Heart left ventricle (tissue), 16 donors: ENCODE measurements at places on chromosomes 12 and 14.

DNA sequence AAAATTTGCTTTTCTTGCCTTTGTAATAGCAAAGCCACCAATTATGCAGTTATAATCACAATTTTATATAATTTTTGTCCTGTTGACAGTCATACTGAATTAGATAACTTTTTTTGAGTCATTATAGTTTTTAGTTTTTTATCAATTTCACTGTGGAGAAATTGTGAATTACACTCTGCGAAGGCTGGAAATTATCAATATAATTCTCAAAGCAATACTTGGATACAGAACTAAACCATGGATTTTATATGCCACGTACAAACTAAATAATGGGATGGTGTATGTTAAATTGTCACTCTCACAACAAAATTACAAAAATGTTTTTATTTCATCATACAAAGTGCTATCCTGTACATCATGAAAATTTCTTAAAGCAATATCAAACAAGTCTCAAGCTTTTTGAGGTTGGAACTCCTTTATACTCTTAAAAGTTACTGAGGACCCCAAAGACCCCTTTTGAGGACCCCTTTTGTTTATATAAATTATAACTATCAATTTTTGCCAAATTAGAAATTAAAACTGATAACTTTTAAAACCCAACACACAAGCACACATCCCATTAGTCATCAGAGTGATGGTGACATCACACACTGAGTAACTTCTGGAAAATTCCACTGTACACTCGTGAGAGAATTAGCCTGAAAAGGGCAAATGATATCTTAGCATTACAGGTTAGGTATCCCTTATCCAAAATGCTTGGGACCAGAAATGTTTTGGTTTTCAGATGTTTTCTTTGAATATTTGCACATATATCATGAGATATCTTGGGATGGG, 19.8 kb upstream of the AQP2 start:
- DNase-seq = no peak

DNA sequence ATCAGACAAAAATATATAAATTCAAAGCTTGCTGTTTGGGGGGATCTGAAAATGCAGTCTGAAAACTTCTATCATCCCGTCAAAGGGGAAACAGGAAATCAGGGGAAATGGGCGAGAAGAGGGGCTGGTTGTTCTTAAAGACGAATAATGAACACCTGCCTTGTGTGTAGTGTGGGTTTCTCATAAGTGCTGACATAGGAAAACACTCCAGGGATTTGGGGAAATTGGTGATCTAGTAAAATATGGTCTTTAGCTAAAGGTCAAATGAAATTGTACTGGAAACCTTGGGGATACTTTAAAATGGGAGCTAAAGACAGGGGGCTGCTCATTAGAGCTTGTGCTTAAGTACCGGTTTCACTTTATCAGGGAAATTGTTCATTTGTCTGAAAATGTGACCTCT, 39.6 kb upstream of the PIK3C2G start:
- no peak for DNase-seq

- no peak for DNase-seq
These were observed 29.8 kb downstream of the ADGRD1 start for GRCh38 chr12:130983328-130984017.

DNA sequence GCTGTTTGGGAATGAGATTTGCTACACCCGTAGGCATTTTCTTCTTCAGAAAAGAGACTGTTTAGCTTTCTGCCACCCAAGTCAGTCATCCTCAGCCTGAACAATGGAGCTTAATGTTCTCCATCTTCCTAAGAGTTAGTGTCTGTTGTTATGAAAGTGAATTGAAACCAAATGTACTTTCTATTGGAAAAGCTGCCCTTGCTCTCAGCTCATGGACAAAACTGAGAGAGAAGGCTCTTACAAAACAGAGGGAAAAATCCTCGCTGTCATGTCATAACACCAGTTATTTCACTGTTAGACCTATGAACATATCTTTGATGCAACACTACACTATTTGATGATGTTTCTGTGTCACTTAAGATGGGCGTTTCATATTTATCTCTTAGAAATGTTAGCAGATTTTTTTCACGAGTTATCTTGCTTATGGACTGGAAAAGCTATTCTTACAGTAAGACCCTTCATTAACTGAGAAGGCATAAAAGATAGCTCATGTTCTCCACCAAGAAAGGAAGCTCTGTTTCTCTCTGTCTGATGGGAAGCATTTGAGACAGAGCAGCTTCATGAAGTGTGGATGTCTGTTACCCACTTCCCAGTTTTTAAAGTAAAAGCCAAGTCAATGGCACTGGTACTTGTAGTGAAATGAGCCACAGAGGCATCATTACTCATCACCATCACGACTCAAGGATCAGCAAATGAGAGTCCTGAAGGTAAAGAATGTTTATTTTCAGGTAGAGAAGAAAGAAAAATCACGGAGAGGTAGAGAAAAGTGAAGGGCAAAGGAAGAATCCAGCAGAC, 483.9 kb downstream of the ZFP36L1 start:
- no peak for DNase-seq

DNA sequence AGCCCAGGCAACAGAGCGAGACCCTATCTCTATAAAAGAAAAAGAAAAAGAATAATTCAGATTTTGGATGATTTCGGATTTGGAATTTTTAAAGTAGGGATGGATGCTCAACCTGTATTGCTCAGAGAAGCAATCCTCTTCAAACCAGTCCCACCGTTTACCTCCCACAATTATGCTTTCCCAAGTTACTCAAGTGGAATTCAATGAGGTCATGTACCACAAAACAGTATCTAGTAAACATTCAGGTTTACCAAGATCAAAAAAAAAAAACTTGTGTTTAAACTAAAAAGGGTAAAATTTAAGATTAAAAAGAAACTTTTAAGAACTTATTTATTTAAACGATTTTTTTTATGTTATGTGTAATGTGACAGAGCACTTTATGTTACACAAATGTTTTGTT, 2.5 kb downstream of the KDM5A start:
- DNase-seq = no peak

DNA sequence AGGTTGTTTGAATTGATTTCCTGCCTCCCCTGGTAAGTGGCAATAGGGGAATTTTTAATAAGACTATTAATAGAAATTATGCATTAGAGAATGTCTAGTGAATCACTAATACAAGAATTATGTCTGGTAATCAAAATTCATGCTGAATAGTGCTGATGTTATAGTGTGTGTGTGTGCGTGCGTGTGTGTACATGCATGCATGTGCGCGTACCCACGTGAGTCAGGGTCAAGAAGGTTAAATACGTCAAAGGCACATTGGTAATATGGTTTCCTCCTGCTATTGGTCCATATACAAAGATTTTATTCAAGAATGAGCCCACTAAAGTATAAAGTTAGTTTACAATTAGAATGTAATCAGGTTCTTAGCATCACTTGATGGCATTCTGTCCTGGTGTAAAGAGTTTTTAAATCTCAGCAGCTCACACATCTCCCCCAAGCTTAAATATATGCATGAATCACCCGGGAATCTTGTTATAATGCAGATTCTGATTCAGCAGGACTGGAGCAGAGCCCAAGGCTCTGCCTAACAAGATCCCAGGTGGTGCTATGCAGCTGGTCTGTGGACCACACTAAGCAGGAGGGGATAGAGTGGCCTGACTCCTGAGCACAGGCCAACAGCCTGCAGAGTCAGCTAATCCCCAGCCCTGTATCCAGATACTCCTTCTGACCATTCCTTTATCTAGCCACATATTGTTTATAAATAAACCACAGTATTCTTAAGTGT, 43.9 kb downstream of the TTC9 start:
- DNase-seq = no peak

- DNase-seq = no peak
These were observed 2.1 kb downstream of the RNF31 start for GRCh38 chr14:24149302-24149969.

- DNase-seq = no peak
These were observed 52.4 kb upstream of the CDKN3 start for GRCh38 chr14:54344445-54344844.

DNA sequence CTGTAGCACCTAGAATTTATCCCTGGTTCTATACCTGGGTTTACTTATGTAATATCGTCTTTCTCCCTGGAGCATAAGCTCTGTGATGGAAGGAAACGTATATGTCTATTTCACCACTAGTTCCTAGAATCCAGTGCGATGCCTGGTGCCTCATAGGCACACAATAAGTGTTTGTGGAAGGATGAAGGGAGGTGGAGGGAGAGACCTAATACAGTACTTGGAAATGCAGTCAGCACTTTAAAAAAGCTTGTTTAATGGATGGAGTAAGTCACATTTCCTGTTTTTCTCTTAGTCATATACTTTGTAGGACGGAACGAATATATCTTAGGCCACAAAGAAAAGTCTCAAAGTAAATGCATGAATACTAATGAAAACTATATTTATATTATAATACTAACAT, 186.5 kb upstream of the HMGA2 start:
- DNase-seq = no peak

DNA sequence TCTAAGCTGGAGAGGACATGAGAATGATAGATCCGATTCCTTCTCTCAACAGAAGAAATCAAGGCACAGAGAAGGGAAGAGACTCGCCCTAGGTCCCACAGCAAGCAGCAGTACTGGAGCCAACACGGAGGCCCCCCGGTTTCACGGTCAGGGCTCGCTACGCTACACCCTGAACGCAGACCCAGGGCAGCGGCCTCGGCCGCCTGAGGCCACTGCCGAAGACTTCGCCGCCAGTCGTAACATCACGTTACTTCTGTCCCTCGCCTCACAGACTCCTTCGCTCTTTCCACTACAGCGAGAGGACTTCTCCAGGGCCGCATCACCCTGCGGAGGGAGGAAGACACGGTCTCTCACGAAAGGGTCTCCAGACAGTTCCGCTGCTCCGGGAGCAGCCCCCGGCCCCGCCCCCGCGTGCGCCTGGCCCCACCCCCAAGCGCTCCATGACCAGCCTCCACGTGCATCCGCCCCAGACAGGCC, 411 bp upstream of the DCAF4 start:
- DNase-seq = no peak

- no peak for DNase-seq
These were observed 17.2 kb downstream of the FAM186B start for GRCh38 chr12:49588281-49588680.

DNA sequence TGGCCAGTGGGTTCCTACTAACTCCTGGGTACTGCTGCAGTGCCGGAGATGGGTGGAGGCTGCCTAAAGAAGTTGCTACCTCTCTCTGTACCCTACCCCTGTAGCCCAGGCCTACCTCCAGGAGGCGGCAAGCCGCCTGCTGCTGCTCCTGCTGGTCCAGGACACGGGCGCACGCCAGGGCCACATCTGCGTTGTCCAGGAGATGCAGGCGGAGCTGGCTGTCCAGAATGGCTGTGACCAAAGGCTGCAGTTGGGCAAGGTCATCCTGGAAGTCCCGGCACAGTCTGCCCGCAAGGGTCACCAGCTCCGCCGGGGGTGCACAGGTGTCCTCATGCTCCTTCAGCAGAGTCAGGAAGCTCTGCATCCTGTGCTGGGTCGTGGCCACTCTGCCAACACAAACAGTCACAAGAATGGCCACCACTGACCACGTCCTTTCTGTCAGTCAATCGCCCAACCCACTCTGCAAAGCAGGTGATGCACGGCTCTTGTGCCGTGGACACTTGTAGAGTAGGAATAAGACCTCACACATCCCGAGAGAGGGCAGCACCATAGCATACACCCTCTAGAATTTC, 1.6 kb downstream of the ANHX start:
- DNase-seq = no peak

GRCh38 chr12:56256326-56256960, 1.7 kb downstream of the ANKRD52 start:
- DNase-seq = no peak

GRCh38 chr12:81395431-81395830, 317.6 kb downstream of the ACSS3 start:
- DNase-seq = no peak

DNA sequence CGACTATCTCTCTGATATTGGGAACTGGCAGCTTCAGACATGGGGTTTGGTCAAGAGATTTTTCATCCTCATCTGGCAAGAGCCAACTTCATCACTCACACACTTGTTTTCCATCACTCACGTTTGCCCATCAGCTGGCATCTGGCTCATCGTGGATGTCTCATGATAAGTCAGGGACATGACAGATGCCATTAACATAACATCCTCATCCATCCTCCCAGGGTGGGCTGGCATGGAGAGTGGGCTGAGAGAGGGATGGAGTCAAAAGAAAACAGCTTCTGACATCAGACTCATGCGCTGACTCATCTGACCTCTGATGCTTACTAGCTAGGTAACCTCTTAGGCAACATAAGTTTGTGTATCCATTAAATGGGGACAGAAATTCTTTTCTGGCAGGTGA, 1.8 kb upstream of the VSX2 start:
- no peak for DNase-seq

DNA sequence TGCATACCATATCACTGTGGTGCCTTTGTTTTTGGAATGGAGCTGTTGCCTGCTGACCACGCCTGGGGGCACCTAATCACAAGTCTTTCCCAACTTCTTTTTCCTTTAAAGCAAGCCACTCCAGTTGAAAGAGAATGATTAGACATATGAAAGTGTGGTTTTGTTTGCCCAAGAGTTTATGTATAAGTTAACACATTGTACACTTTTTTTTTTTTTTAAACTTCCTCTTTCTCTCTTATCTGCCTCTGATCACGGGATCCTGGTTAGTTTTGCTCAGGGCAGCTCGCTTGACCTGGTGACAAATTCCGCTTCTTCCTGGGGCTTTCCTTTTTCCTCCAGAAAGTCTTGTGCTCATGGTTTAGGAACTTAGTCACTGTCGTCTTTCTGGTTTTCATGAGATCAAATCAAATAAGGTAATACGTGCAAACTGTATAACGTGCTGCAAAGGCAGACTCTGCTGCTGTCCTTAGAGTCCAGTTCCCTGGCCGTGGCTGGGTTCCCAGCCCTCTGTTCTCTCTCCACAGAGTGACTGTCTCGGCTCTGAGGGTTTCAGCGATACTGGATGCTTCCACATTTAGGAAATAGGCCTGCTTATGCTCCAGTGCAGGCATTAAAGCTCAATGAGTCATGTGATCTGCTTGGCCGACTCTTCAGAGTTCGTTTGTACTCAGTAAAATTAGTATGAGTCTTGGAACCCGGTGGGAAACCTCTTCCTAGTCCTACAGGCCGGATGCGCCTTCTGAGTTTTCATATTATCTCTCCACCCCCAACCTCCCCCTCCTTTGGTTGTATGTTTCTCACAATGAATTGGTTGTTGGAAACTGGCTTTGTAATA, 15.2 kb downstream of the RASSF3 start:
- DNase-seq = peak; percentile 78

DNA sequence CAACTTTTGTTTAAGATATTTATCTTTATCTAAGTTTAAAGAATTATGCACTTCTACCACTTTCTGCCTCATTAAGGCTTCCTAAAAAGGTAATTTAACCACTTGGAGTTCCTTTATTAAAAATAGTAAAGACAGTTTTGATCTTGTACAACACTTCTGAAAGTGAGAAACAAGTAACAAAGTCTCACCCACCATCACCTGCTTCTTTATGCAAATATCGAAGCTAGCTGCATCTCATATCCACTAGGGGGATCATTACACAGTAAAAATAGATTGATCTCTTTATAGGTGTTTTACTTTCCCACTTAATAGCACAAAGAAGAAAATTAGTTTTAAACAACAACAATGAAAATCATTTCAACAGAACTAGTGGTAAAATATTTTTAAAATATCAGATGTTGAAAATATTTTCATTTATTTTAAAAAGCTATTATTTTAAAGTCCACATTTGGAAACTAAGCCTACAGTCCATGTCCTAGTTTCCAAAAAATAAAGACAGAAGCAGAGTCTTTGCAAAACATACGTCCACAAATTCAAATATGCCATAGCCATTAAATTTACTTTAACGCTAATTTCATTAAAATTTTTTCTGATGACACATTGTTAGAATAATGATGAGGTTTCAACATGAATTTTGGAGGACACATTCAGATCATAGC, 160.0 kb upstream of the SOX5 start:
- no peak for DNase-seq
